Activated T-helper 1 cell treated with Interleukin-2 at 50 U/mL for 16 hours (primary cell): ENCODE measurements at places on chromosomes 1 and 21.

GRCh38 chr21:36661511-36662309, 37.2 kb upstream of the SIM2 start:
- DNase-seq, result no peak

GRCh38 chr1:155082301-155083051, 3.8 kb downstream of the EFNA3 start:
- DNase-seq, result no peak

DNA sequence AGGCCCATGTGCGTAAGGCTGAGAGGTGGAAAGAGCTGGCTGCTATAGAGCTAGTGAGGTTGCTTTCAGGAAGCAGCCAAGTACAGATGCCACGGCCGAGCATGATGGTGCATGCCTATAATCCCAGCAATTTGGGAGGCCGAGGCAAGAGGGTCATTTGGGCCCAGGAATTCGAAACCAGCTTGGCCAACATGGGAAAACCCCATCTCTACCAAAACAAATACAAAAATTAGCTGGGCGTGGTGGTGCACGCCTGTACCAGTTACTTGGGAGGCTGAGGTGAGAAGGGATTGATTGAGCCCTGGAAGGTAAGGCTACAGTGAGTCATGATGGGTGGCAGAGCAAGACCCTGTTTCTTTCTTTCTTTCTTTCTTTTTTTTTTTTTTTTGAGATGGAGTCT, 2.7 kb downstream of the CCDC24 start:
- DNase-seq, result no peak

GRCh38 chr1:53122201-53122885, 20.1 kb downstream of the SLC1A7 start:
- no peak for DNase-seq

DNA sequence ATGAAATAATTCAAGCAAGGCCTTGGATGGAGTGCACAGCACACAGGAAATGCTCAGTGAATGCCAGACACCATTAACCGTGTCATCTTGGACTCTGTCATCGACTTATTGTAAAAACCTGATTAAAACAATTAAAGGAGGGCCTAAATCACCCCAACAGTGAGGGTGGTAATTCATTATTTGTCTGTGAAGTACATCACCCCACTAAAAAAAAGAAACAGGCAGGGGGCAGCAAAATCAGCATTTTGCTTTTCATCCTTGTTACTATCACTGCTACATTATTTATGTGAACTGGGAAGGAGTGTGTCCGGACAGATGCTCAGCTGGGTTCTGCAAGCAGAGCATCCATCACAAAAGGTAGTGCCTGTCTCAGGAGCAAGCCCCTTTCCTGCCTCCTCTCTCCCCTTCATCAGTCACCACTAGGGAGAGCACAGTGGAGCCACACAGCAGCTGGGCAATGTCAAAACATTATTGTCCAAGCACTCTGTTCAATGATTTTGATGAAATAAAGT, 98.5 kb downstream of the RERE start:
- DNase-seq, result no peak

DNA sequence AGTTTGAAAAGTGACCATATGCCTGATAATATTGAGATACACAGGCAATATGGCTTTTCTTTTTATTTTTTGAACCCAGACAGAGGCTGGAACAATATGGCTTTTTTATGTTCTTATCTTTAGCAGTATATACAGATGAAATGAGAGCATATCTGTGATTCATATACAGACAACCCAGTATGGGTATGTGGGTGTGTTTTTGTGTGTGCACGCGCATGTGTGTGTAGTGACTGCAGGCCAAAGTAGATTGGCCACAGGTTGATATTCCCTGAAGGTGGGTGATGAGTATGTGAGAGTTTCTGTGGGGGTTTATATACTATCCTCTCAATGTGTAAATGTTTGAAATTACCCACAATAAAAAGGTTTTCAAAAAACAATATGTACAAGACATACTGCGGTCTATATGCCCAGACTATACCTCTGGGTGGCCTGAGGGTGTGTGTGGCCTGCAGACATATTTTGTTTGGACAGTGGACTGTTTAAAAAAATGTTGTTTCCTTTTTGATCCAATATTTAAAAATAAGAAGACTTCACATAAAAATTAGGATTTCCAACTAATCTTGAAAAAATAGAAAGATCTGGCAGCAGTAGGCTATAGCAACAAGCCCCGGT, 26.3 kb upstream of the TIAM1 start:
- no peak for DNase-seq

GRCh38 chr21:36246080-36246631, 73.8 kb upstream of the MORC3 start:
- DNase-seq, result no peak

DNA sequence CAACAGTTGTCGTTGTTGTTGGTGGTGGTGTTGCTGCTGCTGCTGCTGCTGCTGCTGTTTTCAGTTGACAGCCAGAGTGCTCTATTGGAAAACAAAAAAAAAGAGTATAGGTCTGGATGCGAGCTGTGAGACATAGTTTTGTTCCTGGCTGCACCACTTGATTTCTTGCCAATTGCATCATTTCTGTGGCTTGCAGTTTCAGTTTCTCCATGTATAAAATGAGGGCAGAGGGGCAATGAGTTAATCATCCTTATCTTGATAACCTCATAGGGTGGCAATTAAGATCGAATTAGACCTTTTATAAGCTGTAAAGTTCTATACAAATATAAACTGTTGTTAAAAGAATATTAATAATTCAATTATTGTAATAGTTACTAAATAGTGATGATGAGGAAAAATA, 156.7 kb downstream of the DMRTA2 start:
- DNase-seq, result no peak
